ENCODE measurements at places on chromosomes 11 and 22.

- DNase-seq: no peak
Measured at GRCh38 chr11:75547617-75548058, 14.4 kb upstream of the SERPINH1 start.

DNA sequence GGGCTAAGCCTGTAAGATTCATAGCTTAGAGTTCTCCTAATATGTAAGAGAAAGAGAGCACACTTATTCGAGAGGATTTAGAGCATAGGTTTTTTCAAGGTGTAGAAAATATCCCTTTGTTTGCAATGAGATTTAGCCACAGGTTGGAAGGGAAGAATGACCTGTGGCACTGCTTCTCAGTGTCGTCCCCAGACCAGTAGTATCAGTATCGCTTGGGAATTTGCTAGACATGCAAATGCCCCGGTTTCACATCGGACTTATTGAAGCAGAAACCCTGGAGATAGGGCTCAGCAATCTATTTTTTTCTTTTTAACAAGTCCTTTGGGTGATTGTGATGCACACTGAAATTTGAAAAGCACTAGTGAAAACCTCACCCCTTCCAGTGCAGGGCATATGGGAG lies 362.6 kb upstream of the C11orf87 start:
- no peak for DNase-seq

- no peak for DNase-seq
Measured at GRCh38 chr11:4607096-4607495, 935 bp downstream of the TRIM68 start.

DNA sequence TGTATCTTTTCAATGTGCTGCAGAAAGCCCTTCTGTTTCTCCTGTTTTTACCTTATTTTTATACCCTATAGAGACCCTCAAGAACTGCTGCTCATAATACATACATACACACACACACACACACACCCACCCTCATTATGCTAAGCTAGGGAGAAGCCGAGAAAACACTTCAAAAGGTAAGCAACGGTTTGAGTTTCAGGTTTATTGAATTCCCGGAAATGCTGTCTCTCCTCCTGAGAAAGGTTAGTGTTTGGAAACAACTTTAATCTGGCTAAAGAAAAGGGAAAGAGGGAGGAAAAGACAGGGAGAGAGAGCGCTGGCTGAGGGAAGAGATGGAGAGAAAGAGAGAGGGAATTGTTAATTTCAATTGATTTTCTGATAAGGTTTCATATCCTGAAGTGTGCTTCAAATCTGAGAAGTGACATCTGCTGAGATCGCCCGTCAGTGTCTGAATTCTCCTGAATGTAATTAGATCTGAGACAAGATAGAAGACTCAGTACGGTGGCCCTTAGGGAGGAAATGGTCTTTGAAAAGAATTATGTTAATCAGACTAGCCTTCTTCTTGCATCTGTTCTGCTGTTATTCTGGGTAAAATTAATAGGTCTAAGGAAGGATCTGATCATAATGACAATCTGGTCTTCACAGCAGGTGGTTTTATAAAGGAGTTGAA lies 169.1 kb downstream of the NXPE2 start:
- DNase-seq: no peak

DNA sequence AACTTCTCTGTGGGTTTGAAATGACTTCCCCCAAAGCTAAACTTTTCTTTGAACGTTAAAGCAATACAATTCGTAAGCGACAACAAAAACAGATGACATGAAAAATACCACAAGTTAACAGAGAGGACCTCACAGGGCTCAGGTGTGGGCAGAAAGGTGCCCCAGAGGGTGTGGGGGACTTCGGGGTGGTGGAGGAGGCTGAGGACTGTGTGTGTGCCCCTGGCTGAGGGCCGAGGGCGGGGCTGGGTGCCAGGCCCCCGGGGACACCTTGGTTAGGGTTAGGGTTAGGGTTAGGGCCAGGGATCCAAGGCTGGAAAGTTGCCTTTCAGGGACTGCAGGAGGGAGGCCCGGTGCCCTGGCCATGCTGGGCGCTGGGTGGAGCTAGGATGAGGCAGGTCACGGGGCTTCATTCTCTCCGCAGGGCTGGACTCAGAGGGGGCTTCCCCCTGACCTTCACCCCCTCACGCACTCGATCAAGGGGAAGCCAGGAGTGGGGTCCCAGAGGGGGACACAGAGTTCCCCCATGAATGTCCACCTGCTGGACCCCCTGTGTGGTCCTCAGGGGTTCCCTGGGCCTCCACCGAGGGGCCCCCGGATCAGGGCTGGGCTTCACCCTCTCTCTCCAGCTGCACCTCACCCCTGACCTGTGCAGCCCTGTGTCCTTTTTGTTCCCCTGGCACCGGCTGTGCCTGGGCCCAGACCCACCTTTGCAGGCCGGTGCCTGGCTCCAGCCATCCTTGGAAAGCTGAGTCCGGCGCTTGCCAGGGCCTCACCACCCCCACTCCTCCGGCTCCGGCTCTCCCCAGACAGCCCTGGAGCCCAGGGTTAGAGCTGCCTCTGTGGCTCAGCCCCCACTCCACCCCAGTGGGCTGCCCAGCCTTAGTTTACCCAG lies 7.0 kb downstream of the TNNI2 start:
- DNase-seq: no peak

DNA sequence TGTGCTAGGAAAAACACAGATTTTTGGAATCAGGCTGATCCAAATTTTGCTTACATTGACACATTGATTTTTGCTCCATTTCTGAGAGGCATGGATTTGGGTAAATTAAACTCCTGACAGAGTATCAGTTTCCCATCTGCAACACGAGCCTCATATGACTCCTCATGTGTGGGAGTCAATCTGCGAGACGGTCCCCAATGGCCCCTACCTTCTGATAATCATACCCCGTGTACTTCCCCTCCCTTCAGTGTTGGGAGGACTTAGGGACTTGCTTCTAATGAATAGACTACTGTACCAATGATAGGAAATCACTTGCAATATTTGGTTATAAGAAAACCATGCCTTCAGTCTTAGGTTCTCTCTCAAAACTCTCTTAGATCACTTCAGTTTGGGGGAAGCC lies 302.7 kb downstream of the ETS1 start:
- no peak for DNase-seq

GRCh38 chr11:115460512-115460911 lies 43.7 kb downstream of the CADM1 start:
- DNase-seq: no peak
